GM13976 (cell line): ENCODE measurements at places on chromosomes 7 and 10.
A peak's percentile ranks its signal among the peaks of the same experiment; 100 is the strongest.

- no peak for DNase-seq
Observed at GRCh38 chr10:128375171-128375570, 248.9 kb upstream of the MKI67 start.

DNA sequence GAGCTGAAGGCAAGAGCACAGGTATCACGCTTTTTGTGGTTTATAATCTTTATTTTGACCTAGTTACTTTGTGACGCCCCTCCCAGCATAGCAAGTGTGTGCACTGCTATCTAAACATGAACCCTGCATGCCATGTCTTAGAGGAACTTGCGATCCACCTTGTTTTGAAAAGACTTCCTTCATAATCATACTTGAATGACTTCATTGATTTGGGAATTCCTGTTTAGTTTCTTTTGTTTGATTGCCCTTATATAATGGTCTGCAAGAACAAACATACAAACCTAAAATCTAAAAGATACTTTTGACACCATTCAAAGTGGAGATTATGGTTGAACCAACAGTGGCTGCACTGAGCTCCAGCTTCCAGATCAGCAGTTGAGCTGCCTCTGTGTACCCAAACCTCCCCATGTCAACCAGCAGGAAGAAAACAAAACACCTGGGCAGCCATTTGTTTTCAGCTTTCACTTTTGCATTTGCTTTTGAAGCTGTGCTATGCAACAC, 132.6 kb downstream of the CELF2 start:
- no peak for DNase-seq

DNA sequence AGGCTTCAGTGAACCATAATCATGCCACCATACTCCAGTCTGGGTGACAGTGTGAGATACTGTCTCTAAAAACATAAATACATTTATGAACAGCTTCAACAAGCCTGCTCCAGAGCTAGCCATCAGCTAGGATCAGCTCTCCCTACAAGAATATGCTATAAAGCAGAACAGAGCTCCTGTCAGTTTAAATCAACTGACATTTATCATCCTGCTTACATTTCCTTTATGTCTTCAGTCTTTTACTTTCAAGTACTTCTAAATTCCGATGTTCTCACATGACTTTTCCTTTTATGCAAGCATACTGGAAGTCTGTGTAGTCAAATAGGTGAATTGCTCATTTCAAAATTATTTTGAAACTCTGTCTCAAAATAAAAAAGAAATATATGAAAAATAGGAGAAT, 64.6 kb downstream of the COA1 start:
- no peak for DNase-seq

- peak; percentile 47 for DNase-seq
Observed at GRCh38 chr10:104209575-104210198, 22.5 kb downstream of the CFAP43 start.

DNA sequence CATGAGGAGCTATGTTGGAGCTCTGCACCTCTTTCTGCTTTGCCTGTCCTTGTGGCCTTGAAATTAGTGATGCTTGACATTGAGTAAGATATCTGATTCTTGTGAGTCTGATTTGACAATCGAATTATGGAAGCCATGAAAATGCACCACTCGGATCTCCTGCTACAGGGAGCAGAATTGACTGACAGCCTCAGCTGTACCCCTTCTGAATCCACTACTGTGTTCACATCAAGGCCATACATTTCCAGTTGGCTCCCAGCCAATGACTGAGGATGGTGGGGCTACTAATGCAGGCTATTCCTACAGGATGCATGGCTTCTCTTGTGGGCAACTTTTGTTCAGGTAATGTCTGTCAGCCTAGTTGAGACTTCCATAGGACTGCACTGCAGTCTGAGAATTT, 321.9 kb downstream of the REEP3 start:
- DNase-seq = no peak

DNA sequence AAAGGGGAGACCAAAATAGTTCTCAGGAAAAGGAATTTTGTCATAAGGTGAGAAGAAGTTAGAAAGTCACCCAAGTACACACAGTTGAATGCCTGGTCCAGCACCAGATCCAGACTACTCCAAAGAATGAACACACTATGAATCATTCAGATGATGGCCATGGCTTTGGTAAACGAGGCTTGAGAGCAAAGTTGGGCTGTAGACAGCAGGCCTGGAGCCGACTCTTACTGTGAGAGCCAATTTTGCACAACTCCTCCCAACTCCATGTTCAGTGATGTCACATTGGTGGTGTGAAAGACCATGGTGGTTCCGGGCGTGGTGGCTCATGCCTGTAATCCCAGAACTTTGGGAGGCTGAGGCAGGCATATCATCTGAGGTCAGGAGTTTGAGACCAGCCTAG, 131.6 kb downstream of the PKD1L1 start:
- no peak for DNase-seq

- DNase-seq = no peak
Observed at GRCh38 chr10:802506-802905, 113.0 kb upstream of the DIP2C start.

GRCh38 chr10:129381741-129382140, 85.3 kb upstream of the MGMT start:
- no peak for DNase-seq

DNA sequence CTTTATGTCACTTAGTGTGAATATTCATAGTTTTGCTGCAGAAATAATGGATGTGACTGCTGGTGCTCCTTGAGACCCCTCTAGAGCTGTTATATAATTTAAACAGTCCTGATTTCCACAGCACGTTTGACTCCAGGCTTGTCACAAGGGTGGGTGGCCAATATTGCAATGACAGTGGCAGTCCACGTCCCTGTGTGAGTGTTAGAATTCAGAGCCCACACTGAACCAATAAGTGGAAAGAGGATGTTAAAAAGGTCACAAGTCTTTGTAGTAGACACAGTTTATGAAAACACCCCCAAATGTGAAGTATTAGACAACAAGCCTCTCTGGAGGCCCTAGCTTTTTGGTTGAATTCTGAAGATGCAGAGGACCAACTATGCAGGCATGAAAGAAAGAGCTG, 2.0 kb downstream of the PPP1R17 start:
- no peak for DNase-seq

DNA sequence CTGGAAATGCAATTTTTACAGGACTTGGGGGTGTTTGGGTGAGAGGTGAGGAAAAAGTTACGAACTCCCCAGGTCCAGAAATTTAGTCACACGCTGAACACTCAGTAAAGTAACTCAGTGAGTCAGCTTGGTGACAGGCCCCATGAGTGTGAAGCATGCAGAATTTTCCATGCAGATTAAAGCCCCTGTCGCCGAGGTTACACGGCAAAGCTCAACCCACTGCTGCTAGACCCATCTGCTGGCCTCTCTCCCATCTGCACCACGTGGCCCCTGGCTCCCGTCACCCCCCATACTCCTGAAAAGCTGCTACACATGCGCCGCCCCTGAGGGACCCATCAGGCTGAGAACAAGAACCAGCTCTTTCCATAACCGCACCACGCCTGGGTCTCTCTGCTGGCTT, 7.0 kb upstream of the MMP21 start:
- no peak for DNase-seq

- no peak for DNase-seq
Observed at GRCh38 chr7:94478648-94479214, 30.9 kb upstream of the CASD1 start.

DNA sequence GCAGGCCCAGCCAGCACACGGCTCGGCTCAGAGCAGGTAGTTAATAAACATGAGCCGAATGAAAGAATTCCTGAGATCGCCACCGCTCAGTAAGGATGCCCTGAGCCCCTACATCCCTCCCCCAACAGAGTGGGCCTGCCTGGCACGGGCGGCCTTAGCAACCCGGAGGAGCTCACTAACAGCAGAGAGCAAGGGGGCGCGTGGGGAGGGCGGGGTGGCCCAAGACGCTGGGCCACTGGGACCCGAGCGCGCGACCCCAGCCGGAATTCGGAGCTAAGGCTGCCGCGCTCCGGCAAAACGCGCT, 403 bp upstream of the ENO4 start:
- DNase-seq = peak; percentile 25

GRCh38 chr10:132539431-132539839, 1.8 kb downstream of the INPP5A start:
- DNase-seq = no peak

GRCh38 chr10:70549962-70550458, 52.5 kb downstream of the PRF1 start:
- peak; percentile 85 for DNase-seq

- no peak for DNase-seq
Observed at GRCh38 chr7:89681448-89681847, 472.8 kb upstream of the STEAP1 start.

DNA sequence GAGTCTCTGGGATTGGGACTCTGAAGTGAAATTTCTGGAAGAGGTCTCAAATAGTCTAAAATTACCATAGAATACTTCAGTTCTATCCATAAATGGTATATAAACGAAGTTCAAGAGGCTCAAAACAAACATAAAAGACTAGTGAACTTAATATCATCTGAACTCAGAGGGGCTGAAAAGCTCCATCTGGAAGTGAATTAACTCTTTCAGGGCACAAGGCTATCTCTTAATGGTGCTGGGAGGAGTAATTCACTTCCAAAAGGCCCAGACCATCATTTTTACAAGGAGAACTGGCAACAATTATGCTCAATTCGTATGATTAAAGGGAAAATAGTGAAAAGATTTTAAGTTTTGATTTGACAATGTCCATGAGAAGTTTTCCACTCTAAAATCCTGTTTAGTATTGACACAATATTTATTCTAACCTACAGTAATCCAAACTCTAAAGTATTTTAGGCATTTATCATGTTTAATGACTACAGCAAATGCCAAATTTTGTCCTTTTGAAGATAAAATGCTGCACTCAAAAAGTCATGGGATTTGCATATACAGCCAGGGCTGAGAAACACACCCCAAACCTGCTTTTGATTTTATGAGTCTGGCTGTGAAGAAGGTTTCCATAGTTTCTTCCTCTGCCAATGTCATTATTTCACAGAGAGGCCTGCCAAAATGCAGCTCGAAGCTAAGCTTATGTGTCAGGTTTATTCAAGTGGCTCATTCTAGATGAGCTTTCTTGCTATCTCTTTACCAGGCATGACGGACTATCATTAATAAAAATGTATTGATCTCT, 143.9 kb downstream of the HIBADH start:
- no peak for DNase-seq

DNA sequence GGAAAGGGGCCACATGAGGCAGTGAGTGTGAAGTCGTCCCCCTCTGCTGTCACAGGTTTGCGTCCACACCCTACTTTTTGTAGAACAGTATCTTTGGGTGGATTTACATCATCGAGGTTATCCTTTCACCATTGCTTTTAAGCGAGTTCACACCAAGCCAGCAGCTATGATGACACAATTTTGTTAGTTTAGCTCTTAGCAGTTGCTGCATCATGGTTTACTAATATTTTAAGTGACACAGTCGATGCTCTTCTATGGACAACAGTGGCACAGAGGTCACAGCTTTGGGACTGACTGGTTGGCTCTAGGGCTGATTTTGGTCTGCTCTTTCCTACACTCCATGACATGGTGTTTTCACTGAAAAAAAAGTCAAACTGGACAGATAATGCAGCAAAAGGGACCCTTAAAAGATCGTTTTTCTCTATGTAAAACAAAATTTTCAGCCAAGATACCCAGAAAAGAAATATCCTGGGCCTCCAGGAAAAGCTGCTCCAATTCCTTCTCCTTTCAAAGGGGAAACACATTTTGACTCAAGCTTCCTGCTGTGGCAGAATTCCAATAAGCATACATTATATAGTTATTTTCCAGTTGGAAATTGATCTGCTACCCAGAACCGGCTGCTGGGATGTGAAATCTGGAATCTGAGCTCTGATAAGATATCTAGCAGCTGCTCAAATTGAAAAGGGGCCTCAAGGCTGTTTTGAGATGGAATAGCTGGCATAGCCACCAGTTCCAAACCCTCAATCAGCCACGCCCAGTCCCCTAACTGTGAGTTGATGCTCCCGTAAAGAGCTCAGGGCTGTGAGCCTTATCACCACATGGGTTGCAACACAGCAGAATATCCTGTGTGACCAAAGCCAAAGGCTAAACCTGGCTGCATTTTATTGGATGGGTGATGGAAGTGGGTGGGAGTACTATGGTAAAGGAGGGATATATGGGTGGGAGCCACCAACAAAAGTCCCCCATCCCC, 114.2 kb downstream of the SMURF1 start:
- DNase-seq = no peak

GRCh38 chr10:28669227-28670173, 7.8 kb upstream of the BAMBI start:
- no peak for DNase-seq

DNA sequence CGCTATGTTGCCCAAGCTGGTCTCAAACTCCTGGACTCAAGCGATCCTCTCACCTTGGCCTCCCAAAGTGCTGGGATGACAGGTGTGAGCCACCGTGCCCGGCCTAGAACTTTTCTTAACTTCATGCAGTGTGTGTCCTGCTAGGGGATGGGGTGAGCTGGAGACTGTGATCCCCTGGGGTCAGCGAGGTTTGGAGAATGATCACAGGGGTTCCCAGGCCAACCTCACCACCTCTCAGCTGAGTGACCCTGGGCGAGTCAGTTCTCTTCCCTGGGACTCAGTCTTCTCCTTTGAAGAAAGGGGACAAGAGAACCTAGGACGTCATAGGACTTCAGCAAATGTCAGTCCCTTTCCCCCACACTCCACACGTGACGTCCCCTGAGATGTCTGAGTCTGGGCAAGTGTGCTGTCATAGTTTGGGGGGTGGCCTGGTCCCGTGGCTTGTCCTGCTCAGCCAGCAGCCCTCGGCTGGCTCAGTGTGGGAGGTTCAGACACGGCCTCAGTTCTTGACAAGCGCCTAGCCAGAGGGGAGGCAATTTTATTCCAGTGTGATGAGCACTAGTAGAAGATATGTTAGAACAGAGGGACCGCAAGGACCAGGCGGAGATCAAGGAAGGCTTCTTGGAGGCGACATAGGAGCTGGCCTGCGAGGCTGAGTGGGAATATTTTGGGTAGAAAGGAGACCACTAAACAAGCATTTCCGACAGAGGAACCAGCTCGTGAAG, 43.3 kb upstream of the ELN start:
- DNase-seq = no peak

- no peak for DNase-seq
Observed at GRCh38 chr7:144516729-144517525, 113.4 kb upstream of the NOBOX start.

GRCh38 chr7:29843726-29844125, 37.4 kb downstream of the WIPF3 start:
- no peak for DNase-seq

- DNase-seq = no peak
Observed at GRCh38 chr7:45220846-45221618, 63.4 kb downstream of the RAMP3 start.

GRCh38 chr7:38932509-38933168, 23.6 kb upstream of the VPS41 start:
- DNase-seq = peak; percentile 51

DNA sequence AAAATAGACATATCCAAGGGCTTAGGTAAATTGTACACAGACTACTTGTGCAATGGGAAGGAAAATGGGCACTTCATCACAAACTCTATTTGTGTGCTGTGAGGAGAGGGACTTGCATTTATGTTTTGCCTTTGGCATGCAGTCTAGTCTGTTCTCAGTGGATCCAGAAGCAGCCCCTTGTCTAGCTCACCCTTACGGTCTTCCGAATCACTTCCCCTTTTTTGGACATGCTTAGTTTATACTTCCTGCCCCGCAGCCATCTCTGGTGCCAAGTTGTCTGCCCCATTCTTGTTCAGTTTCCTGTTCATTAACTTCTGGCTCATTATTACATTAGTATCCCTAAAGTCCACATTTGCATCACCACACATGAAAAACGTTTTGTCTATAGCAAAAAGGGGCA, 161.6 kb downstream of the NRCAM start:
- peak; percentile 34 for DNase-seq

GRCh38 chr10:130808243-130808642, 503.3 kb downstream of the TCERG1L start:
- peak; percentile 24 for DNase-seq

- DNase-seq = no peak
Observed at GRCh38 chr10:6558272-6558671, 21.8 kb downstream of the PRKCQ start.
